Left lung (tissue), 14 donors: ENCODE measurements at places on chromosomes 16 and 17. TPM values are rescaled to one million over a fixed set of nuclear protein-coding genes. Genes with fewer than 3 reads are reported as not detected.

Gene APOBR
- 1.3 TPM for polyA plus RNA-seq

Gene MAP2K6
- polyA plus RNA-seq: 23.4 TPM

Gene NEUROD2
- 0.04 TPM for polyA plus RNA-seq

GRCh38 chr16:89407282-89407924 is 83.0 kb downstream of the ANKRD11 start:
- no peak for DNase-seq

- no peak for DNase-seq
Measured at GRCh38 chr16:19184823-19185509, 16.9 kb downstream of the SYT17 start.
